ENCODE measurements at places on chromosomes 11 and 22.

- DNase-seq: no peak
Observed at GRCh38 chr11:120102864-120103122, 35.1 kb downstream of the TRIM29 start.

DNA sequence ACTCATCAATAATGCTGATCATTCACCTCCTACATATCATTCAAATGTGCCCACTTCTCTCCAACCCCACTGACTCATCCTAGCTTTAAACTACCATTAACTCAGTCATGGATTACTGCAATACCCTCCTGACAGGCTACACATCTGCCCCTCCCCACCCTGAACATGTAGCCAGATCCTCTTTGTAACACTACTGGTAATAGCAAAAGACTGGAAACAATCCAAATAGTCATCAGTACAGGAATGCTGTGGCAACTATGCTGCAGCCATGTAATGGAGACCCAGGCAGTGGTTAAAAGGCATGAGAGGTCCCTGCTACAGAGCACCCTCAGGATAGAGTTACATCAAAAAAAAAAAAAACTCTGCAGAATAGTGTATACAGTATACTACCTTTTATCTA is 16.6 kb downstream of the SLC43A3 start:
- no peak for DNase-seq

DNA sequence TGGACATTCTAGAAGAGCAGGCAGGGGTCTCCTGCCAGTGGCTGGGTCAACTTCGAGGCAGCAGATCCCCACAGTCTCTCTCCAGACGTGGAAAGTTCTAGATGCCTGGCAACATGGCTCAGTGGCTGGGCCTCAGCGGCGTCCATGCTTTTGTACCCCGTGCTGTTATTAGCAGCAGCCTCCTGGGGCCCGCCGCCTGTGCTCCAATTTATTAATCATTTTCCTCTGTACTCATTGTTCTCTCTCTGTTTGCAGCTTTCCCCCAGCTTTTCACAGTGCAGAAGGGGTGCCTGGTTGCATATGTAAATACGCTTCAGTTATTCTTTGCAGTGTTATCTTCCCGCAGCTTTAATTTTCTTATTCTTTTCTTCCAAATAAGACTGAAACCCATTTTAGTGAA is 515.1 kb downstream of the TBC1D22A start:
- DNase-seq: no peak

- no peak for DNase-seq
Observed at GRCh38 chr22:43150731-43151206, 590 bp upstream of the TSPO start.

DNA sequence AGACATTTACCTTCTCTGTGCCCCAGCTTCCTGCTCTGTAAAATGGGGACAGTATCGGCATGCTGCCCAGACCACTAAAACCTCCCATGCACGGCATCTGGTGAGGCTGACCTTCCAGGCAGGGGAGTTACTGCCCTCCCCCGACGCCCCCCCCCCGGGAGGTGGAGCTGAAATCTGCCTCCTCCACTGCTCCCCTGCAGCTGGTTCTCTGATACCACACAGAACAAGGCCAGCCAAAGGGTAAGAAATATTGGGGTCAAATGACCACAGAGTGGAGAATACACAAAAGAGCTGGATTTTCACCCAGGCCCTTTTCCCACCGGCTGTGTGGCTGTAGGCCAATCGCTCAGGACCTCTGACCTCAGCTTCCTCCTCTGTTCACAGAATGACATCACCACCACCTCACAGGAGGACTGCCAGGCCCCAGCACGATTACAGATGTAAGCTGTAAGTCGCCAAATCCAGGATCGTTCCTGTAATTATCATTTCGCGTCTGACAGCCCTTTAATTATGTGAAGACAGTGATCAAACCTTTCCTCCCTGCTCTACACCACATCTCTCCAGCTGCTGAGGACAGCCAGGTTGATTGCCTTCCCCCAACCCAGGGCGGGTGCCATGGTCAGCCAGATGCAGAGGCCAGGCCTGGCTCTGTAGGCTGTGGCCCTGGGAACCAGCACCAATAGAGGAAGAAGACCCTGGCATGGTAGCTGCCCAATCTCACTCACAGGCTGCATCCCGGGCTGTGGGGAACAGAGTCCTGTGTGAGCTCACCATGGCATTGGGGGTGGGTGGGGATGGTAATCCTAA is 35.7 kb upstream of the KLHL35 start:
- DNase-seq: no peak

- no peak for DNase-seq
Observed at GRCh38 chr11:36155770-36156160, 133.5 kb downstream of the COMMD9 start.

- no peak for DNase-seq
Observed at GRCh38 chr22:19478045-19478900, 720 bp downstream of the UFD1 start.

DNA sequence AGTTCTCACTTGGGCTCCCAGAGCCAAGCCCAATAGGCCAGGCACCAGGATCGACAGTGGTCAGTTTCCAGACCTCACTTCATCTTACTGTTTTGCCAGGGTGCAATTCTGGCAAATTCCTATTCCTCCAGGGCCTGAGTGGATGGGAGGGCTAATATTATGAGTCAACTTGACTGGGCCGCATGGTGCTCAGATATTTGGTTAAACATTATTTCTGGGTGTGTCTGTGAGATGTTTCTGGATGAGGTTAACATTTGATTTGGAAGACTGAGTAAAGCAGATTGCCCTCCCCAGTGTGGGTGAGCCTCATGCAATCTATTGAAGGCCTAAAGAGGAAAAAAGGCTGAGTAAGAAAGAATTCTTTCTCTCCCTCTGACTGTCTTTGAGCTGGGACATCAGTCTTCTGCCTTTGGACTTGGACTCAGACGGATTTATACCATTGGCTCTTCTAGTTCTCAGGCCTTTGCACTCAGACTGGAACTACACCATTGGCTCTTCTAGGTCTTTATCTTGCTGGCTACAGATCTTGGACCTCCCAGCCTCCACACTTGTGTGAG is 132.9 kb upstream of the ZBED5 start:
- no peak for DNase-seq

- no peak for DNase-seq
Observed at GRCh38 chr11:115930886-115931547, 426.8 kb upstream of the CADM1 start.

- no peak for DNase-seq
Observed at GRCh38 chr11:2089536-2090165, 49.5 kb downstream of the IGF2 start.

DNA sequence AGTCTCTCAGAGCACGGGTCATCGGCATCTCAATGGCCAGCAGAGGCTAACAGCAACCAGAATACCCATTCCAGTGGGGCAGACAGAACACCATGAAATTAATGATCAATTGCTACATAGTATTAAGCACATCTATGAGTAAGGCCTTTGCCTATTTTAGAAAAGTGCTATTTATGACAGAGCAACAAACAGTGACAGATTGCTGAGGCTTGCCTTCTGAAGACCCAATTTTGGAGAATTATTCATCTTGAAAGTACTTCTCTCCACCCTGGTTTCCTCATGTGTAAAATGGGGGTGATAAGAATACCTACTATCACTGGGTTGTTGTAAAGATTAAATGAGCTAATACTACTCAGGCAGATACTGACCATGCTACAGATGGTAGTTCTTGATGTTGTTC is 232.7 kb downstream of the TENM4 start:
- no peak for DNase-seq

GRCh38 chr11:520428-521176 is 13.6 kb upstream of the RNH1 start:
- DNase-seq: no peak

GRCh38 chr11:94926698-94927237 is 46.6 kb downstream of the CWC15 start:
- DNase-seq: no peak

- no peak for DNase-seq
Observed at GRCh38 chr11:5227681-5228080, 810 bp upstream of the HBB start.

DNA sequence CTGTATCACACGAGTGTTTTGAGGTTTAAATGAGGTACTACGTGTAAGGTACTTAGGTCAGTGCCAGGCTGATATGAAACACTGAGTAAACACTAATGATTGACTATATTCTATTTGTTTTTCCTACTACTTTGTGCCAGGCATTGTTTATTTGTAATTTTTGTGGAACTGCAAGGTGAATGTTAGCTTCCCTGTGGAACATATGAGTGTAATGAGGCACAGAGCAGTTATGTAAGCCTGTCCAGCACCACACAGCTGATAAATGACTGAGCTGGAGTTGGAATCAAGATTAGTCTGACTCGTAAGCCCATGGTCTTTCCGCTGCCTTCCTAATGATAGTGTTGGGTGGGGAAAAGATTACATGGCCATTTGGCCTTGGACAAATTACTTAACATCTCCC is 5.9 kb downstream of the SLC37A2 start:
- no peak for DNase-seq

DNA sequence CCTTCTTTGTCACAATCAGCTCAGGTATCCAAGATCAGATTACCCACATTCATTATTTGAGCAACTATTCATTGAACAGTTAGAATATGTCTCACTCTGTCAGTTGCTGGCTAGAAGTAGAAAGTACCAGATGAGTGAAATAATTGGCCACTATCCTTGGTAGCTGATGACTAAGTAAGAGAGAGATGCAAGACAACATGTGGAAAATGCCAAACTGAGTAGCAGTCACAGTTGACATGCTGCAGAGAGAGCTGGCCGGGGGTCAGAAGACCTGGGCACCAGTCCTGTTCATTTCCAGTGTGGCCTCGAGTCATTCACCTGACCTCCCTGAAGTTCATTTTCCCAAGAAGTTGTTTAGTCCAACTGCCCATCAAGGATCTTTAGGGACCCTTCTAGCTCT is 22.5 kb upstream of the SMIM35 start:
- no peak for DNase-seq

- DNase-seq: no peak
Observed at GRCh38 chr11:8699903-8700302, 17.3 kb downstream of the RPL27A start.

- DNase-seq: no peak
Observed at GRCh38 chr22:42022162-42022847, 23.7 kb downstream of the WBP2NL start.

GRCh38 chr11:13280092-13280722 is 2.6 kb downstream of the BMAL1 start:
- no peak for DNase-seq

DNA sequence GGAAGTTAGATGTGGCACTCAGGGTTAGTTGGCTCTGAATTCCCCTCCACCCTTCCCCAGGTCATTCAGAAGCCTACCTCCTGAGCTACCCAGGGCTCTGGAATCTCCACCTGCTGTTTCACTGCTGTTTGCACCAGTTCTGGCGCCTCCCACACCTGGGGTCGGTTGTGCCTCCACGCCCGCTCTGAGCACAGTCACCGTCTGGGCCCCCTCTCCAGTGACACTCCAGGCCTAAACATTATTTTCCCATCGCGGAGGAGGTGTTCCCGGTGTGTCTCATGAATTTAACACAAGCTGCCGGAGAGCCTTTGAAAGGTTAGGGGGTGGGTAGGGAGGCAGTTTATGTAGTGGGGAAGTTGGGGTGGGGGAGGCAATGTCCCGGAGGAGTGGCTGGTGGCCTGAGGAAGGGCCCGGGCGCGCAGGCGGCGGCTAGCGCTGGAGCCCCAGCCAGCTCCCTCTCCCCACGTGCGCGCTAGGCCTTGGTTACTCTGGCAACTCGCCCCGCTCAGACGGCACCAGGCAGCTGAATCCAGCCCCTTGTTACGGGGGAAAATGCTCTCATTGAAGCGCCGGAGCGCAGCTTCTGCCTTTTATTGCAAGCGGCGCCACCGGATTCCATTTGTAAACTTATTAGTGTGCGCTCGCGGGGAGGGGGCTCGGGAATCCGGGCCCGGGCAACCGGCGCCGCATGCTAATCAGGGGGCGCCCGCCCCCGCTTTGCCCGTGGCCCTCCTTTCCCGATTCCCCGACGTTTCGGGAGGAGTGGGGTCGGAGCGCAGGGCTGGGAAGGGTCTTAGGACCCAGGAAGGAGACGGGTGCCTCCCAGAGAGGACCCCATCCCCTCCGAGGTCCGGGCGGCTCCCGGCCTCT is 52.4 kb downstream of the GRIK4 start:
- DNase-seq: no peak

- DNase-seq: no peak
Observed at GRCh38 chr11:3234846-3235245, 2.6 kb upstream of the MRGPRE start.

DNA sequence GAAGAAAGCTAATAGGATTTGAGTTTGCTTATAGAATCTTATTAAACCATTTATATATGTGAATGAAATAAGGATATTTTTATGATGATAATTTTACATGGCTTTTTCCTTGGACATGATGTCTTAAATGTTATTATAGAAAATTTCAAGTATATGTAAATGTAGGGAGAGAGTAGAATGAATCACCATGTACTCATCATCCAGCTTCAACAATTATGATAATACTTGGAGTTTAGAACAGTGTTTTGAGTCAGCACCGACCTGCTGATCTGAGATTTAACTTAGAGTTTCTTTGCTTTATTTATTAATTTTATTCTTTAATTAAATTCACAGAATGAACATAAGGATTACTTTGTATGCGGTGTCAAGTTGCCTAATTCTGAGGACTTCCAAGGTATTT is 193.5 kb downstream of the UVRAG start:
- no peak for DNase-seq

DNA sequence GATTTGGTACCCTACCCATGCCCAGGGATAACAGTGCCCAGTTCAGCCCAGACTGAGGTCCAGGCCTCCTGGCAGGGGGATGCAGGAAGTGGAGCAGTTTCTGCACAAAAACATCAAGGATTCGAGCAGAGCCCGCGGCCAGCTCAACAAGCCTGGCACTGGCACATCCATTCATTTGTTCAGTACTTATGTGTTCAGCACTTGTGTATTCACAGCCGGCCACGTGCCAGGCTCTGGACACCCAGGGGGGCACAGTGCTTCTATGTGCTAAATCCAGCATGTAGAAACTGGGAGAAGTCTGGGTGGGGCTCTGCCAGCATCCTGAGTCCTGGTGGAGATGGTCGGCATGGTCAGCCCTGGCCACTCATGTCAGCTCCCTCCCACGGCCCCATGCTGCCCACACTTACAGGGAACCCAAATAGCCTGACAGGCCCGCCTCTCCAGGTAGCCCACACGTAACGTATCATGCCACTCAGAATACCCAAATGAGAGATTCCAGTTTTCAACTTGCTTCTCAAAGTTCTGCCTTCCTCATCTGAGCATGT is 28.5 kb downstream of the LINC01488 start:
- DNase-seq: no peak

GRCh38 chr11:45399166-45399565 is 113.0 kb upstream of the SYT13 start:
- no peak for DNase-seq

- DNase-seq: no peak
Observed at GRCh38 chr11:96126917-96127595, 203.1 kb upstream of the MTMR2 start.

GRCh38 chr11:86577644-86578636 is 94.5 kb downstream of the ME3 start:
- DNase-seq: no peak
